ENCODE measurements at places on chromosomes 5 and 9.

GRCh38 chr9:131169563-131170240 lies 44.3 kb downstream of the NUP214 start:
- no peak for DNase-seq

DNA sequence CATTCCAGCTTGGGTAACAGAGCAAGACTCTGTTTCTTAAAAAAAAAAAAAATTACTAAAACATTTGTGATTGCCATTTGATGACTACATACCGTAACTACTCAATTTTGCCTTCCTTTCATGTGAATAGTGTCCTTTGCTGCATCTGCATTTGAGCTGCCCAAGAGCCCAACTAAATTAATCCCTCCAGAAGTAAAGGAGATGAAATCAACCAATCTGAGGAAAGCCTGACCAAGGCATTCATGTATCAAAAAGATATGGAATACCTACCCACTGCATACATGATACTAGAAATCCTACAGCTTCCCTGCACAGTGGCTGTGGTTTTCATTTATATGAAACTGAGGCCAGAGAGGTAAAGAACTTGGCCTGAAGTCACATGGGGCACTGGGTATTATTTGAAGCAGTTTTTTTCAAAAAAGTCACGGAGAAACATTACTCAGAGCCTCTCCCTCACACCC lies 177.5 kb downstream of the AOPEP start:
- no peak for DNase-seq

DNA sequence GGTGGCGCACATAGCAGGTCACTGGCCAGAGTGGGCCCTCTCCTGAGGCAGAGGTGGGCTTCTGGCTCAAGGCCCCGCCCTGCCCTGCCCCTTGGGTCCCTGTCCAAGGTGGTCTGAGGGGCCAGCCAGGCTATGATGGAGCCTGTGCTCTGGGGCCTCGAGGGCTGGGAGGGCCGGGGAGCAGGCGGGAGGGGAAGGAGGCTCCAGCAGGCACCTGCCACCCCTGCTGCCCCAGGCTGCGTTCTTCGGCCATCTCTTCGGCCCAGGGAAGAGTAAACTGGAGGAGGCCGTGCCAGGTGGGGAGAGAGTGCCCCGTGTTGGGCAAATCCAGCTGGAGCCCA lies 14.6 kb downstream of the FIBCD1 start:
- DNase-seq, result no peak

DNA sequence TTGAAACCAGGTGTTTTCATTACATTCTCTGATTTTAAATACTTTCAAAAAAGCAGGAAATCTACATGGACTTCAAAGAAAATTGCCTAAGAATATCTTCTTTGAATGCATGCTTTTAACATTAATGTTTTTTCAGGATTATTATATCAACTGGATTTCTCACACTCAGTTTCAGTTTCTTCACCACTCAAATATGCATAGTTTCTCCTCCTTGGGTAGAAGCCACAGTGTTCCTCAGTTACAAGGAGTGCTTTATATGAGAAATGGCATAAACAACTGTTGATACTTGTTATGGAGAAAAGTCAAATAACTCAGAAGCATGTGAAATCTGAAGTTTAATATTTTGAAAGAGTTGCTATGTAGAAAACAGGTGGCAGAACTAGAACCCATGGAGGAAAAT lies 196.9 kb downstream of the DMRTA1 start:
- no peak for DNase-seq

DNA sequence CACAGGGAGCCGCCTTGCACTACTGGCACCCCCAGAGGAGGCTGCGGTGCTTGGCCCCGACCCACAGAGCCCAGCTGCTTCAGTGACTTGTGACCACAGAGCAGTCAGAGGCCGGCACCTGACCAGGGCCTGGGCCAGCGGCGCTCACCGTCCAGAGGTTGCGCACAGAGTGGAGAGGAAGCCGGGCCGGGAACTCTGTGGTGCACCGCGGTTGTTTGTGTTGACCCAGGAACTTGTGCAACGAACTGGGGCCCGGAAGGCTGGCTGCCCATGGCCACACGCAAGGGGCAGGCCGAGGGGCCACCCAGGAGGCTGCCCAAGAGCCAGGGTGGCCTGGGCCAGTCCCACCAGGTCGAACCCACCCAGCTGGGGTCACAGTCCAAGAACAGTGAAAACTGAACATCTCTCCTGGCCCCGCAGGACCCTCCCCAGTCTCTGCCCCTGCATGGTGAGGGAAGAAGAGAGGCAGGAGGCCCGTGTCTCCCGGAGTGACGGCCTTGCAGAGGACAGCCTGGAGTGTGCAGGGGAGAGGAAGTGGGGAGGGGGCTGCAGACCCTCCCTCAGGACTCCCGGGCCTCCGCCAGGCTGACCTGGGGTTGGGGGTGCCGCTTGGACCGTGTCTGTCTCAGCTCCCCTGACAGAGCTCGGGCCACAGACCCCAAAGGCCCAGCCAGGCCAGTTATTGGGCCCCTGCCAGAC lies 42.8 kb upstream of the EGFL7 start:
- no peak for DNase-seq

DNA sequence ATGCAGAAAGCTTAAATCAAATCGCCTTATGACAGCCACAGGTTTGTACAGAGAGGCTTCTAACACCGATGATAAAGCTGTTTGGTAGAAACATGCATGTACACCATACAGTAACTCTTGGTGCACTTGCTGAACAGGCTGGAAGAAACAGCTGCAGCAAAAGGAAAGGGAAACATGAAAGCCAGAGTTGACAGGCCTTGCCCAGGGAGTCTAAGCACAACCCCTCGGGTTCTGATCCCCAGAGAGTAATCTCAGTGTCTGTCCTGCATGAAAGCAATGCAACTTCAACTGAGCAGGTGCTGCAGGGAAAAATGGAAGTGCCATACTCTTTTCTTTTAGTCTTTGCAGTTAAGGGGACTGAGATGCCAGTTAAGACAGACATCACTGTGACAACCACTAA lies 419.9 kb downstream of the BNC2 start:
- DNase-seq, result peak; percentile 23

GRCh38 chr9:113428062-113428615 lies 17.6 kb downstream of the C9orf43 start:
- no peak for DNase-seq

GRCh38 chr5:180668835-180669596 lies 19.6 kb upstream of the FLT4 start:
- DNase-seq, result no peak

DNA sequence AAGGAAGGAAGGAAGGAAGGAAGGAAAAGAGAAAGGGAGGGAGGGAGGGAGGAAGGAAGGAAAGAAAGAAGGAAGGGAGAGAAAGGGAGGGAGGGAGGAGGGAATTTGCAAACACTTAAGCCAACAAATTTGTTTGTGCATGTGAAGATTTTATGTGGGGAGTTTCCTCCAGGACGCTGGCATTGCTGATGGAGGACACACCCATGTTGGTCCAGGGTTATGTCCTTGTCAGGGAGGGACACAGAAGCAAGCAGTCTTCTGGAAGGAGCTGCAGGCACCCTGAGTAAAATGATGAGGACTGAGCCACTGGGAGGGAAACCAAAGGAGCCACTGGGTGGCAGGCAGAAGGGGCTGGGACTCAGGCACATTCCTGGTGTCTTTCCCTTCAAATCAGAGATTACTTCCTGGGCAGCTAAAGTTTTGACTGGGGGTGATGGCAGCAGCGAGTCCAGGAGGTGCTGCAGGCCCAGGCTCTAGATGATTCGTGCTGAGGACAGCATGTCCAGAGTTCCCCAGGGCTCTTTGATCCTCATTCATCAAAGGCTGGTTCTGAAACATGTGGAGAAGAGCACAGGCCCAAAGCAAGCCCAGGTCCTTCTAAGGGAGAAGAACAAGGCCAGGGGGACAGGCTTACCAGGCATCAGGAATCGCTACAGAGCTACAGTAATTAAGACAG lies 109.2 kb downstream of the PAX5 start:
- no peak for DNase-seq

DNA sequence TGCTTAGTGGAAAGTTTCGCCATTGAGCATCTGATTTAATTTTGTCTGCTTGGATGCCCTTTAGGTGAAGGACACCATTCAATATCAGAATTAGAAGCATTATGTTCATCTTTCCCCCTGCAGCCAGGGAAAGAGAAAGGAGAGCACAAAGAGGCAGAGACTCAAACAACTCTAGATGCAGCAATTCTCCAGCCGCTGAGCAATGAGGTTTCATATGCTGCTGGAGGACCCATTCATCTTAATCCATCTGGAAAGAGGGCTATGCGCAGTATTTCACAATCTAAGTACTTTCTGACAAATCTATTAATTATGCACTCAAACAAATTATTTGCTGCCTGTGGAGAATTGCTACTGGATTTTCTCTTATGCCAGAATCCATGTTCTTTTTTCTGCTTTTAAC lies 527.0 kb upstream of the TUSC1 start:
- no peak for DNase-seq

- no peak for DNase-seq
These were observed 39.5 kb downstream of the PTPN3 start for GRCh38 chr9:109458453-109459211.

DNA sequence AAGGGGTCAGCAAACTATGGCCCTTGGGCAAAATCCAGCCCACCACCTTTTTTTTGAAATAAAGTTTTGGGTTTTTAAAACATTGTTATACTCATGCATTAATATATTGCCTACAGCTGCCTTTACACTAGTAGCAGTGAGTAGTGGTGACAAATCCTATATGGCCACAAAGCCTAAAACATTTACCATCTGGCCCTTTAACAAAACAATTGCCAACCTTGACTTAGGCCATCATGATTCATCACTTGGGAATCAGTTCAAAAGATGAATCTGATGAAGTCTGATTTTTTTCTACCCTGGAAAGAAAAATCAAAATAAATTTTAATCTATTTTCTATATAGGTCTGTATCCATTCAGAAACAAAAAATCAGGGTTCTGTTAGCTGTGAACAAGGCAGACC lies 484.9 kb downstream of the BNC2 start:
- DNase-seq, result no peak

- DNase-seq, result no peak
These were observed 247.6 kb upstream of the PDE4D start for GRCh38 chr5:60141119-60141518.

DNA sequence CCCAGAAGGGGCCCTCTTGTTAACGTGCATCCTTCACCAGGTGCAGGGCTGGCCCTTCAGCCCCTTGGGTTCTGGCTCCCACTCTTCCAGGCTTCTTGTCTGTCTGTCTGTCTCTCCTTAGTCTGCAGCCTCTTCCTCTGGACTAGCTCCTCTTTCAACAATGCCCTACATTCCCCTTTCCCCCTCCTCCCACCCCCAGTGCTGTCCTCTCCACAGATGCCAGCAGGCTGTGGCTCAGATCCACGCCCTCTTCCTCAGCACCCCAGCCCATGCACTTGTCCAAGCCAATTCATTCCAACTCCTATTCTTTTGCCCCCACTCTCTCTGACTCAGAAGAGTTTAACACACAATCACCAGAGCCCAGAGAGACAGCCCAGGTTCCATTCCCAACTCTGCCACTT lies 45.2 kb upstream of the ALDH1B1 start:
- no peak for DNase-seq

Measured in NCI-H1092 (cell line).